ENCODE measurements at places on chromosomes 7 and 10.

- no peak for DNase-seq
Observed at GRCh38 chr7:77631820-77632219, 64.4 kb upstream of the RSBN1L start.

- DNase-seq = no peak
Observed at GRCh38 chr7:138551102-138551501, 91.0 kb downstream of the TRIM24 start.

DNA sequence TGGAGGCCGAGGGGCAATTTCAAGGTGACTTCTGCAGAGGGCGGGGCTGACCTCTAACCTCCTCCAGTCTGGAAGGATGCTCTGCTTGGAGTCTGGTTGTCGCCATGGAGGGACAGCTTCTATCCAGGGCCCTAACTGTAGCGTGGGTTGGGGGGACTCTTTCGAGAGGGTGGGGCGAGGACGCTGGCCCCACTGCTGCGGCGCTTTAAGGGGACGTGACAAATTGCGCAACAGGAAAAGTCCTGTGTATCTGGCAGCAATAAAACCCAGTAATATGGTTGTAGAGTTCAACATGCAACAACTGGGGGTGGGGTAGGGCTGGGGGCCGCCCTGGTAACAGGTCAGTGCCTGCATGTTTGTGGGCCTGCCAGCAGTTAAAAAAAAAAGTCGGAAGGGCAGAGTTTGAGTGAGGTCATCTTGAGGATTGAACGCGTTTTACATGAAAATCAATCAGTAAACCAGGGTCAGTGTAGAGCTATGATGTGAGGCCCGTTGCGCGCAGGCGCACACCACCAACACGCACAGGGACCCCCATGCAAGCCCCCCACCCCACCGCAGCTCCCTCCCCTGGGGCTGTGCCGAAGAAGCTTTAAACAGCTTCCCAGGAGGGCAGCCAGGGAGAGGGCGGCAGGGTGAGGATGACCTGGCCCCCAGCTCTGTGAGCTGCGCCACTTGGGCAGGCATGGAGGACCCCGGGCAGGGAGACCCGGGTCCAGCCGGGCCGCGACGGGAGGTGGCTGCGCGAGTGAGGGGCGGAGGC, 4.3 kb downstream of the SHH start:
- DNase-seq = peak; percentile 65

- DNase-seq = peak; percentile 29
Observed at GRCh38 chr7:91570560-91570959, 306.3 kb downstream of the FZD1 start.

- DNase-seq = no peak
Observed at GRCh38 chr10:84348447-84348846, 20.1 kb downstream of the CCSER2 start.

DNA sequence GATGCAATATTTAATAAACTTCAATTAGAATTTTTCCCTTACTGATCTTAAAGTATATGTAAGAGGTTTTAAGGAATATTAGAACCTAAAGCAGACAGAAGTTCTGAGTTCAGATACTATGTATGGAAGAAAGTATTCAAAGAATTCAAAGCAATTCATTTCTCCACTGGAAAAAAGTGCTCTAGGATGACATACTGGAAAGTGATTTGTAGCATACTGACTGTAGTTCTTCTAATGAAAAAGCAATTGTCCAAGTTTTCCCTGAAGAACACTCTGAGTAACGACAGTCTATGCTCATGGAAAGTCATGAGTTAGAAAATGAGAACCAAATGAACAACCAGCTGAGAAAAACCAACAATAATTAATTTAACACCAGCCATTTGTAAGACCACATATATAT, 180.8 kb upstream of the SLC26A5 start:
- DNase-seq = no peak

Measured in eye (tissue), 1 donor.